Stimulated activated naive CD4-positive, alpha-beta T cell treated with Interleukin-2 at 50 U/mL for 16 hours (primary cell): ENCODE measurements at places on chromosomes 2 and 18.

DNA sequence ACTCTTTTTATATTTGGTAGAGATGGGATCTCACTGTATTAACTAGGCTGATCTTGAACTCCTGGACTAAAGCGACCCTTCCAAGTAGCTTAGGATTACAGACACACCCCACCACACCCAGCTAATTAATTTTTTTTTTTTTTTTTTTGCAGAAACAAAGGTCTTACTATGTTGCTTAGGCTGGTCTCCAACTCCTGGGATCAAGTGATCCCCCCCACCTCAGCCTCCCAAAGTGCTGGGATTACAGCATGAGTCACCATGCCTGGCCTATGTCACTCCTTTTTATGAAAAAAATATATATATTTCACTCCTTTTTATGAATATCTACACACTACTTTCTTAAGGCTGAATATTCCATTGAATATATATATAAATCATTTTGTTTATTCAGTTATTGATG is 162.8 kb downstream of the MGAT5 start:
- DNase-seq = no peak

DNA sequence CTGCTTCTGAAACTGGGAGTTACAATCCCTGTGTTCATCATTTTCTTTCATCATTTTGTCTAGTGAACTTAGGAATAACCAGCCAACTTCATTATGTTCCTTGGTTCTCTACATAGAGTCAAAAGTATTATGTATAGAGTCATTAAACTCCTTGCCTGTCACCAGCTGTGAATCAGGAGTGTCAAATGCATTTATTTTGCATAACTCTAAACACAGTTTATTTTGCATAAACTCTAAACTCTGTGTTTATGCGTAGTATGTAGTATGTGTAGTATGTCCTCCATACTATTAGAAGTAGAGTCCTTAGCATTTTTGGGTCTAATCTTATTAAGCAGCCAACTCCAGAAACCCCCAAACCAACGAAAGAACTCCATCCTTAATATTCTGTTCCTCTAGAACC is 164.4 kb downstream of the EVA1A start:
- DNase-seq = no peak

- no peak for DNase-seq
These were observed 194.8 kb upstream of the DOK6 start for GRCh38 chr18:69205925-69206324.

DNA sequence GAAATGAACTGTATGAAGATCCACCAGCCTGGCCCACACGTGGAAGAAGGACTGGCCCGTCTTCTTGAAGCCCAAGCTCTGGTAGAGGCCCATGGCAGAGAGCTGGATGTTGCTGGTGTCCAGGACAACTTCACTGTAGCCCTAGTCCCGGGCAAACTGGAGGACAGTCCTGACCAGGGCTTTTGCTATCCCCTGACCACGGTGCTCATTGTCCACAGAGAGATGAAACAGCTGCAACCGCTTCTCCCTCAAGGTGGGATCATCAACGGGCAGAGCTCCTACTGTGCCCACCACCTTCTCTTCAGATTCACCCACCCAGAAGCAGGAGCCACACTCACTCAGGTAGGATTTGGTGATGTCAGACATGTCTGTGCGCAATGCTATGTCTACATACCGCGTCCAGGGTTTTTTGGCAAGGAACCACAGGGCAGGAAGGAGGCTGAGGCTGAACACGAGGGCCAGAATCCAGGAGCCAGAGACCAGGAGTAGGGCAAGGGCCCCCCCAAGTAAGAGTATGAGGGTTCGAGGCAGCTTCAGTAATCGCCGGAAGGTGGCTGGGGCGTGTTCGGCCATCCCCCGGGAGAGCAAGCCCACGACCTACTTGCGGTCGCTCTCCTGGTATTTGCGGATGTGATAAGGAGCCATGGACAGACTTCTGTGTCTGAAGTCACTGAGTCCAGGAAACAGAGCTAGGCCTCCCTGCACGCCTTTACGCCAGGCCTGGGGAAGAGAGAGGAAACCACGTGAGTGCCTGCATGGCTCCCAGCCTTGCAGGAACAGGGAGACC is 36.3 kb downstream of the TPRKB start:
- DNase-seq = no peak

DNA sequence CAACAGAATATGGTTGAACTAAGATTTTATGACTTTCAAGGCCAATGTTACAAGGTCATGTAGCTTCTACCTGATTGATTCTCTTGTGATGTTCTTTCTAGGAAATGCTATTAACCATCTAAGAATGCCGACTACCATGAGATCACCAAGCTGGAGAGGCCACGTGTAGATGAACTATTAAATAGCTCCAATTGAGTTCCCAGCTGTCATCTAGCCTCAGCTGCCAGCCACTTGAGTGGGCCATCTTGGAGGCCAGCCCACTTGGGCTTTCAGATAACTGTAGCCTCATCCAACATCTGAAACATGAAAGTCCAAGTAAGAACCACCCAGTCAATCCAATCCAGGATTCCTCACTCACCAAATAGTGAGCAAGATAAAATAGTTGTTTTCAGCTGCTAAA is 376.9 kb upstream of the TMEFF2 start:
- DNase-seq = no peak

GRCh38 chr18:62566199-62566598 is 43.4 kb downstream of the ZCCHC2 start:
- no peak for DNase-seq
